AML-193 (cell line): ENCODE measurements at places on chromosomes 5 and 9.

DNA sequence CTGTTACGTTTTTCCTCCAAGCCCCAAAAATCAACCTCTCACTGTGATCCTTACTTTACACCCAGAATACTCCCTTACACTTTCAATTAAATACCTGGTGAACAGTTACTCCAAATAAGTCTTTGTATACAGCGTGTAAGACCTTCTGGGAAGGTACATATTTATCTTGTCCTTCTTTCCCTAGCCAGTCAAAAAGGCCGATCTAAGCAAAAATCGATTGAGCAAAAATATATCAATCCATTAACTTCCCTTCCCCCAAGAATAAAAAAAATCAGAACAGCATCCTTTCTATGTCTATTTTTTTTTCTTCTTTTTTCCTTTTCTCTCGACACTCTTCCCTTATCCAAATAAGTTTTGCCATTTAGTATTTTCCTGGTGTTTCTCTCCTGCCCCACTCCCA is 71.3 kb downstream of the ABHD17B start:
- DNase-seq, result no peak

DNA sequence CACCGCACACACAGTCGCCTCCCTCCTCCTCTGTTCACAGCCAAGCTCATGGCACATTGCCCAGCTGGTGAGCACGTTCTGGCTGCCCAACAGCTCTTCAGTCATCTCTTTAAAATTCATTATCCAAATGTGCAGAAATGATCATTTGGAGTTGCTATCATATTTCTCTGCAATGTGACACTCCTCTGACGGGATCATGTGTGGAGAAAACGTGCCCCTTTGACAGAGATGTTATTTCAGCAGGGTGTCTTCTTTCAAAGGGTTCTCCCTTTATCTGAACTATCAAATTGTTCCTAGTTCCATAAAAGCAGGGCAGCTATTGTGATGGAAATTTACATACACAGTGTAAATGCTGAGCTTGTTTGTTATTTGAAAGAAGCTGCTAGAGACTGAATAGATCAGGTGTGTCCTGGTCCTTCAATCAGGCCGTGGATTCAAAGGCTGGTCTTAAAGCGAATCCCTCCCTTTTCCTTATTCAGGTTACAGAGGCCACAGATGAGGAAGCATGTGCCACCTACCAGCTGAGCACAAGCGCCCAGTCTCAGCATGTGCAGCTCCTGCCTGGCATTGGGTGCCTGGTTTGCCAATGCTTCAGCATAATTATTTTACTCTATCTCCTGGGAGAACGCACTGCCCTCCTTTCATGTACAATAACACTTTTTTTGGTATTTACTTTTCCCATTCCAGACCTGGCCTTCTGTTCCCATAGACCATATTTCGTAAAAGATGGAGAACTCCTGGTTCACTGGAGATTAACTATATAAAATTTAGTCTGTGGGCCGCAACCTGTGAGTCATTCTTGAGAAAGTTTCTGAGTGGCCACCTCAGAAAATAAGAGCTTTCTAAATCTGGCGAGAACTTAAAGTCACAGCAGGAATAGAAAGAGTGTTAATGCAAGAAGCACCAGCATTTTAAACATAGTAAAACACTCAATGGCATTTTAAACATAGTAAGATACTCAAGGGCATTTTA is 433.7 kb downstream of the ENC1 start:
- DNase-seq, result no peak

- no peak for DNase-seq
These were observed 39.3 kb downstream of the SECISBP2 start for GRCh38 chr9:89357331-89358197.

DNA sequence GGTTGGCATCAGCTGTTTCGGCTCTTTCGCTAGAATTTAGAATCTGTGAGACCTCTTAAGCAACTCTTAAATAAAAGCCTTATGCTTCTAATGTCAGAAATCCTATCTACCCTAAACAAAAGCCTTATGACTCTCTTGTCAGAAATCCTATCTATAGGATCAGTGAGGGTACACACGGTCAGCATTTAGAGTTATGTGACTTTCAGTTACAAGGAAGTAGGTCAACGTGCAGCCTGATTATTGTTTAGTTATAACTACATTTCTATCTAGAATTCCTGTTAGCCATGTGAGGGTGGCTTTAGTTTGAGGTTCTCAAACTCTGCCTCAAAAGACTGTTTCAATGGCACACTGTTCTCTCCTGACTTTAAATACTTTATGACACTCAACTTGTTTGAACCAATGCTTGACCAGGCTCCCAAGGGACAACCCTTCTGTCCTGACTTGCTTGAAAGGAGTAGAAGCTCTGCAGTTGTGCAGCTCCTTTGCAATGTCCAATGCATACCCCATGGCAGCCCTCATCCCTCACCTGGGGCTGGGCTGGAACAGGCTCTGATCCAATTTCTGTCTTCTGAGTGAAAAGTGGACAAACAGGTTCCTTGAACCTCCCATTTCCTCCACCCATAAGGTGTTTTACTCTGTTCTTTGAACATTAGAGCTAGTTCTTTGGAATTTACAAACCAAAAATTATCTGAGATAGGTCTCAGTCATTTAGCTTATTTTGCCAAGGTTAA is 251.6 kb upstream of the PIK3R1 start:
- no peak for DNase-seq

DNA sequence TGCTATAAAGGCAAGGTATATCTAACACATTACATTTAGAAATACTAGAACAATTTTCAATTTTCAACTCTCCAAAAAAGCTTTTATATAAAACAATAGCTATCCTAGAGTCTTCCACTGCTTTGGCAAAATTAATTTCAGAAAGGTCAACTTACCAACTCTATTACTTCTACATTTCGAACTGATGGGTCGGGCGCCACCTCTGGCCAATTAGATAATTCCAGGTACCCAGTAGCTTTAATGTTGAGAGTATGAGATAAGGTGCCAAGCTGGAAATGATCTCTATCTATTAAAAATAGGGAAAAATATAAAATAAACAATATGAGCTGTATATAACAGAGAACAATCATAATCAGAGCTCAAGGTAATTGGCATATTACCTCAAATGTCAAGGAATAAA is 166.6 kb downstream of the AP3B1 start:
- no peak for DNase-seq

- no peak for DNase-seq
These were observed 17.6 kb downstream of the HAPLN1 start for GRCh38 chr5:83703059-83703458.

- DNase-seq, result no peak
These were observed 20.1 kb upstream of the CFAP157 start for GRCh38 chr9:127686461-127687393.

DNA sequence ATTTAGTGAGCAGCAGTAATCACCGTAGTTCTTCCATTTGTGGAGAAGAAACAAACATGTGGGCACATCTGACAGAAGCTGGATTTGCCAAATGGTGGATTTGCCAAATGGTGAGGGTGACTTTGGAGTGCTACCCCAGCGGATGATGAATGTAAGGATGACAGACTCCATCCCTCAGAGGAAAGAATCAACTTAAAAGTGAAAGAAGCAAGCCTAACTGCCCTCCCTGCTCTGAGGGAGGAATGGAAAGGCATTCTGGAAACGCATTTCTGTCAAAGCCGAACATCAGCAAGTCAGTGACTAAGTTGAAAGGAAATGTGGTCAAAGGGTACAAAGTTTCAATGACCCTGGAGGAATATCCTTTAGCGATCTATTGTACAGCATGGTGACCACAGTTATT is 143.5 kb downstream of the GPBP1 start:
- DNase-seq, result no peak

DNA sequence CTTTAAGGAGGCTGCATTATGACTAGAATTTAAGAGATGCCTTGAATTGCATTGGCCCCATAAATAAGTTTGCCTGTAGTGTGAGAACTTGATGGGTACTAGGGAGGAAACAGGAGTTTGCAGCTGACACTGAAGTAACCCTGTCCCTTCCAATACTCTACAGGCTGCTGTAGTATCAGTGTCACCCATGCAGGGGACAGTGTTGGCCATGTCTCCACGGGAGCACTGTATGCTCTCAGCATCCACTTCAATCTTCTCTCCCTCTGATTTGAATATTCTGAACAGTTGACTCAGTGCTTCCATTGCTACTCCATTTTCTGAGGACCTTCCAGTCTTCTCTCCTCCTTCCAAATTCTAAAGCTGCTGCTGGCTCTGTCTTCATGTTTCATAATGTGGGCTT is 11.4 kb upstream of the IFNA14 start:
- DNase-seq, result no peak

- no peak for DNase-seq
These were observed 335.7 kb upstream of the PIK3R1 start for GRCh38 chr5:67879620-67880510.

DNA sequence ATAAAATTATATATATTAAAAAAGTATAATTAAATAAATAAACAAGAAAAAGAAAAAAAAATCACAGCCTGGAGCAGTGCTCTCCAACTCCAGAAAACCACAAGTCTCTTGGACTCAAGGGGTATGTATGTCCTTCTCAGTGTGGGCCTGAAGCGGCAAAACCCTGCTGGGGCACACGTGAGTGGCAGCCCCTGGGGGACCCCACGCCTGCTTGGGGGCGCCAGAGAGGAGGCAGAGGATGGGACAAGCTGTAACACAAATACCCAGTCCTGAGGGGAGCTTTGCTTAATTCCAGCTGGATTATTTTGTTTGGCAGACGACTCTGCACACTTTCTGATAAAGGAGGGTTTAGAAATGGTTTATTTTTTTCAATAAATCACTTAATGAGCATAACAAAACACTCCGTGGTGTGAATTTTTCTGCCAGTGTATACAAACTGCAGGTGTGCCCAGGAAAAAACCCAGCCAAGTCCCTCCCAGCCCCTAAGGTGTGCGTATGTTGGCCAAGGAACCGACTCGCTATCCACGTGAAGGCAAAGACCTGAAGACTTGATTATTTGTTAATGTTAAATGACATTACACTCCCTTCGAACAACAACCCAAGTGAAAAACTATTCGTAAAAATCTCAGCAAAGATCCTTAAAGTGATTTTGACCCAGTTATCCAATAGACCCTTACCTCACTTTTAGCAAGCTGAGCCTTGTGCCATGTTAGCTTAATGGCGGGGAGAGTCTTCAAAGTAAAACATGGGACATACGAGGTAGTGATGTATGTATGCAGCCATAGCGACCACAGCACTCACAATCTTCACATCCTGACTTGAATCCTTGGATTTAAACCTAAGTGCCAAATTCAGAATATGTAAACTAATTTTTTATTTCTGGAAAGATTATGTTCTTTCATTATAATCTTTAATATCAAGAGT is 32.9 kb downstream of the ANKH start:
- no peak for DNase-seq
